ENCODE measurements at places on chromosomes 7 and 10.

- no peak for DNase-seq
Observed at GRCh38 chr7:39664057-39664456, 40.7 kb downstream of the RALA start.

- DNase-seq: no peak
Observed at GRCh38 chr7:149725916-149726315, 47.5 kb downstream of the ZNF467 start.

- DNase-seq: no peak
Observed at GRCh38 chr7:83882551-83882950, 233.6 kb upstream of the SEMA3E start.

- no peak for DNase-seq
Observed at GRCh38 chr7:50856231-50856630, 73.5 kb upstream of the GRB10 start.
